ENCODE measurements at places on chromosomes 4 and X.

- DNase-seq: peak; percentile 4
Observed at GRCh38 chr4:99624141-99624719, 33.4 kb downstream of the C4orf54 start.

DNA sequence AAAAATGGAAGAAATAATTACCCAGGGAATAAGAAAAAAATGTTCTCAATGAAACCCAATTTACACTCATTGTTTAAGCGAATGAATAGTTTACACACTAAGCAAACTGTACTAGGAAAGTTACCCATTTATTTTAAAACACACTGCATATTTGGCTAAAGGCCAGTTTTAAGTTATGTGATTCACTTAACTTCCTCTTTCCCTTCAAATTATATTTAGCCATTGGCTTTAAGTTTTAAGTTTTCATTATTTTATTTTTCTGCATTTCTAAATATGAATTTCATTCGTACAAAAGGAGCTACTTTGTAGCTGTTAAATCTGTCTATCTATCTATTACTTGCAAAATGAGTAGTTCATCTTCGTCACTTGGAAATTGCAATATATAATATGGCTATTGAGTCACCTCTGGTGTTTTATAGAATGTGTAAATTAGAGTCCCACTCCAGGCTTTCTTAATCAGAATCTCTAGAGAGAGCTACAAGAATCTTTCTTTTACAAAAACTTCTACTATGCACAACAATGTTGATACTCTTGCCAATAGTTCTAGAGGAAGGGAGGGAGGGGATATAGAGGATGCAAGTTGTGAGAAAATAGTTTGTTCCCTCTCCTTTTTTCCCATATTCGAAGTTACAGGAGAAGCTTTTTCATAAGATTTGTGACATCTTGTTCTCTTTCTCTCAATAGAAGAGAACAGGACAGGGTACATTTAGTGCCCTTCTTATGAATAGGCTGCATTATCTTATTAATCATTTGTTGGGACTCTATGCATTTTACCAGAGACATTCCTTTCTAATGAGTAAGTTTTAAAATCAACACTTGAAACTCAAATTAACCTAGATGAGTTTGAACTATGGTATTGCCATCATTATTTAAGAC, 41.8 kb downstream of the SULT1B1 start:
- no peak for DNase-seq

DNA sequence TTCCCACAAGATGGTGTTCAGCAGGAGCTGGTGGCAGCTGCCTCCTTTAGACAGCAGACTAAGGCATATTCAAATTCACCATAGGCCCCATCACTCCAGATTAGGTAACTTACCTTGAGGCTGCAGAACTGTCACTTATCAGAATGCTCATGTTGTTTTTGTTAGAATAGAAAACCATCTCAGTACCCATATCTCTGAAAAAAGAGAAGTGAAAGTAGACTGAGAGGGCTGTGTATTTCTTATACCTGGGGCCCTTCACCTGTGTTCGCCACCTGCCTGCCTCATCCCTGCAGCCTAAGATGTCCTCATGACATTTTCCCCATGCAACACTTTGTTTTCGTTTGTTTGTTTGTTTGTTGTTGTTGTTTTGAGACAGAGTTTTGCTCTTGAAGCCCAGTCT, 32.9 kb upstream of the SPRY1 start:
- no peak for DNase-seq

GRCh38 chr4:109764789-109765402, 35.0 kb upstream of the PLA2G12A start:
- DNase-seq: no peak

DNA sequence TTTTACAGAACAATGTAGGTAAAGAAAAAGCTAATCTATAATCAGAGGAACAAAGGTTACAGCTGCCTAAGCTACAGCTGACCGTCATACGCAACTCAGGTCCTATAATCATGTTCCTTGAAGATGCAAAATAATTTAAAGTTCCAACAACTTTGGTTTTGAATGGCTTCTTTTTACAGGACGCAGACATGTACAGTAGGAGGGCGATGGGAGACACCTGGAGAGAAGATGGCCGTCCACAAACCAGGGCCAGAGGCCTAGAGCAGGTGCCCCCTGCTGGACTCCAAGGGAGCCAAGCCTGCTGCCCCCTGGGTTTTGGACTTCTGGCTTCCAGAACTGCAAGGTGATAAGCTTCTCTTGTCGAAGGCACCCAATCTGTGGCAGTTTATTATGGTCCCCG, 10.6 kb downstream of the HGFAC start:
- DNase-seq: no peak

- no peak for DNase-seq
Observed at GRCh38 chrX:55919367-55920221, 202.0 kb downstream of the RRAGB start.

GRCh38 chr4:59127743-59128142, 2017.6 kb upstream of the IGFBP7 start:
- no peak for DNase-seq

- no peak for DNase-seq
Observed at GRCh38 chr4:125115476-125115875, 199.3 kb upstream of the FAT4 start.

DNA sequence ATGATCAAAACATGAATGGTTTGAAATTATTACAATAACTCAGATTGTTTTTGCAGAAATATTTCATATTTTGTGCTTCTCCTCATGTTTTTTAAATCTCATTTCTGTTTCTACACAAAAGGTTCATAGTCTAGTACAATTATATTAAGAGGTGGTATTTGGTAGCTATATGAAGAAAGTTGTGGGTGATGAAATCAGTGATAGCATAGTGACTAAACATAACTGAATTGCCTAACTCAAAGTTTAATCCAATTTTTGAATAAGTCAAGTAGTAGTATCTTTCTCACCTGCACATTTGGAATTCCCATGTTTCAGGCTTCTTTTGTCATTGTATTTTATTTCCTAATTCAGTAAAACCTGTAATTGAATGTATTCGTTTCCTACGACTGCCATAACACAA, 648.7 kb downstream of the GRID2 start:
- DNase-seq: no peak

Measured in activated T-cell treated with anti-CD3 and anti-CD28 coated beads for 48 hours (primary cell).